Caco-2 (cell line): ENCODE measurements at places on chromosomes 2 and 18. TPM values are rescaled to one million over a fixed set of nuclear protein-coding genes. Genes with fewer than 3 reads are reported as not detected.

MCM6 gene
- 94.6 and 96.0 TPM in 2 replicates for total RNA-seq

CNGA3 gene
- total RNA-seq: not detected in 2 replicates

COPS7B gene
- total RNA-seq: 32.8 and 35.9 TPM in 2 replicates

B3GNT7 gene
- 2.7 and 3.6 TPM in 2 replicates for total RNA-seq

SH2D6 gene
- total RNA-seq: 0.51 and 0.88 TPM in 2 replicates

NAT8 gene
- not detected in 2 replicates for total RNA-seq

PDE11A gene
- 0.21 and 0.25 TPM in 2 replicates for total RNA-seq

ARHGAP28 gene
- 92.2 and 118 TPM in 2 replicates for total RNA-seq

PLGLB2 gene
- total RNA-seq: 0.77 and 1.1 TPM in 2 replicates
